ENCODE measurements at places on chromosomes 7 and 10. TPM values are rescaled to one million over a fixed set of nuclear protein-coding genes. Genes with fewer than 3 reads are reported as not detected.

CYP26A1 gene
- polyA plus RNA-seq, result 0.30 TPM

PNLIP gene
- polyA plus RNA-seq, result 0.42 TPM

ADGRA1 gene
- polyA plus RNA-seq, result 31.1 TPM

LRRC17 gene
- polyA plus RNA-seq, result 65.1 TPM

ADARB2 gene
- 11.1 TPM for polyA plus RNA-seq

GRCh38 chr10:34022195-34022594, 687.7 kb upstream of the NRP1 start:
- no peak for DNase-seq

GRCh38 chr7:30157204-30157603, 22.4 kb downstream of the MTURN start:
- no peak for DNase-seq

GRCh38 chr7:27685209-27685608, 22.5 kb upstream of the HIBADH start:
- no peak for DNase-seq

Data from spinal cord (tissue), 10 donors.